CD4-positive, alpha-beta T cell treated with Interleukin-17A for 1 hour (primary cell): ENCODE measurements at places on chromosomes 2 and 18.
A peak's percentile ranks its signal among the peaks of the same experiment; 100 is the strongest.

GRCh38 chr2:169362894-169363559, 693 bp upstream of the LRP2 start:
- no peak for DNase-seq

DNA sequence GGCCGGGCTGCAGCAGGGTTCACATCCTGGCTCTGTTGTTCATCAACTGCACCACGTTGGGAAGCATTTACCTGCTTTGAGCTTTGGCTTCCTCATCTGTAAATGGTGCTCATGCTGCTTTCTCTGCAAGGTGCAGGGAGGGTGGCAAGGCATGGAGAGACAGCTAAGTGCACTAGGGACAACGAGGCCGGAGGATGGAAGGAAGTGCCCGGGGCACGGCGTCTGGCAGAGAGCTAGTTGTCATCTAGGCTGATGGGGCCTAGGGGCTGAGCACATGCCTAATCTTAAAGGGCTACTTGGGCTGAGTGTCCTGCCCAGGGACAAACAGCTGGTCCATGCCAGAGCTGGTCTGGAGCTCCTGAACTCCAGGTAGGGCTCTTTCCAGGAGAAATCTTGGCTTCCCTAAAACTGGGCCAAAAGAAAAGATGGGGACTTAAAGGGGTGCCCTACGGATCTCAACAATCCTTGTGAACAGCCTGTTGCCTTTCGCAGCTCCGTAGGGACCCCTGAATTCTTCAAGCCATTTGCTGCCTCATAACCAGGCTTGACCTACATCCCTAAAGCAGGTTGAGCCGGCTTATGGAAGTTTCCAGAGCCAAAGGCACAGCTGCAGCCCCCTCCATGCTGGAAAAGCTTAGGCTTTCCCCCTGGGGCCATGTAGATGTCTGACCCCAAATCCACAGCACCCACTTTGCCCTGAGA, 130.8 kb downstream of the SMAD7 start:
- no peak for DNase-seq

DNA sequence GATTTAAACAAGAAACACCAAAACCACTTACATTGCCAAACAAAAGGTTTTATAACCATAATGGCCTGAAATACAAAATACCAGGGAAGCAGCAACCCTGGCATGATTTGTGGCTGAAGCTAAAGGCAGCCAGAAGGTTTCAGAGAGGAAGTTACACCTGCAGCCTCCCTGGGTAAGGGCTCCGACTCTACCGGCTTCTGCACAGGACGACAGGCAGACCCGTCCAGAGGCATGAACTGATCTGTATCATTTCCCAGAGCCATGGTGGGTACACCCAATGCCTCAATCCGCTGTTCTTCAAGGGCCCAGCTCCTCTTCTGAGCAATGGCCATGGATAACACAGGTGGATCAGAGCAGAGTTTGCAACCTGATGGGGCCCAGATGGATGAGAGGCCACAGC, 71.6 kb downstream of the PXDN start:
- no peak for DNase-seq

DNA sequence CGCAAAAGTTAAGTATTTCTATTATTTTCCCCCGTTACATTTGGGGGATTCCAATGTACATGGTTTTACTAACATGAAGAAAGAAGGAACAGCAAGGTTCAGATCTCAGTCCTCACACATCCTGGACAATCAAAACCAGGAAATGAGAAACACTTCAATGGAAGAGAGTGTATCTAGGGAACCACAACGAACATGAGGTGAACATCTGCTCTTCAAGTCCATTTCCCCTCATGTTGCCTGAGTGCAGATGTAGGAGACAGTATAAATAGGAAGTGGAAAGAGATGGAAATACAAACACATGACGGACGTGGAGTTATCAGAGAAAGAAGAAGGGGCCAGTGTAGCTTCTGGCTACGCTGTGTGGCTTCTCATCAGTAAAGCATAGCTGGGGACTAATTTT, 52.6 kb downstream of the CHN1 start:
- no peak for DNase-seq

DNA sequence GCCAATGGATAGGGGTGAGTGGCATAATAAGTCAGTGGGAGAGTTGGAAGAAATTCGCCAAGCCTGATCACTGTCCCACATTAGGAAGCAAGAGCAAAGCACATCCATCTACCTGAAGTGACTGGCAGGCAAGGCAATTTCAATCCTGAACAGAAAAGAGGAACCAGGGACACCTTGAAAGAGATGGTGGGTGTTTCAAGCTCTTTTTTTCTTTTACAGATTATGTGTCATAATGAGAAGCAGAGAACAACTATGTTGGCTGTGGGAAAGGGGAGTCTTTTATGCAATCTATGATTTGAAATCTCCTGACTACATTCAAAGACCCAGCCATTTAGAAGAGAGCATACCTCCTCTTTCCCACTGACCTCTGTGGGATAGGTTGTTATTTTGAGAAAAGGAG, 63.5 kb downstream of the TGIF1 start:
- no peak for DNase-seq

GRCh38 chr2:84458551-84459017, 496 bp downstream of the SUCLG1 start:
- DNase-seq, result peak; percentile 26

- DNase-seq, result no peak
These were observed 42.3 kb downstream of the BOLA3 start for GRCh38 chr2:74105413-74105812.
